ENCODE measurements at places on chromosomes 7 and 10. TPM values are rescaled to one million over a fixed set of nuclear protein-coding genes. Genes with fewer than 3 reads are reported as not detected.
A peak's percentile ranks its signal among the peaks of the same experiment; 100 is the strongest.

GSDME gene
- polyA plus RNA-seq: 7.1 TPM

C7orf33 gene
- 0.99 TPM for polyA plus RNA-seq

HOXA1 gene
- polyA plus RNA-seq: 1.4 TPM

DNA sequence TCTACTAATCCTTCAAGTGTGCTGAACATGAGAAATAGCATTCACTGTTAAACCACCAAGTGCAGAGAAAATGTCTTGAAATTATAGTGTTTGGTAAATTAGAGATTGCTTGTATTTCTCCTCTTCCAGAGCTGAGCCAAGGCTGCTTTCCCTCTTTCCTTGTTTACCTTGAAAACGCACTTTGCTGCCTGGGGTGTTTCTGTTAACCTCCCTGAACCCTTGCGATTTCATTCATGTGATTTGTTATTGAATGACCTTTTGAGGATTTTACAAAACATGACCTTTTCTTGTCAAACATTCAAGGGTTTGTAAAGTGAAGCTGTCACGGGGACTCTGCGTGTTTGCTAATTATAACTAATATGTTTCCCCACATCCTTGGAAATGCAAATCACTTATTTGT lies 169.4 kb downstream of the LRMDA start:
- DNase-seq: no peak

GRCh38 chr7:90594751-90595317 lies 1.3 kb upstream of the CDK14 start:
- peak; percentile 48 for DNase-seq

EPHB6 gene
- 4.7 TPM for polyA plus RNA-seq

MCU gene
- 117 TPM for polyA plus RNA-seq
